ENCODE measurements at places on chromosomes 11 and 22.
A peak's percentile ranks its signal among the peaks of the same experiment; 100 is the strongest.

GRCh38 chr11:120839846-120840402 is 184.0 kb upstream of the TBCEL start:
- no peak for DNase-seq

DNA sequence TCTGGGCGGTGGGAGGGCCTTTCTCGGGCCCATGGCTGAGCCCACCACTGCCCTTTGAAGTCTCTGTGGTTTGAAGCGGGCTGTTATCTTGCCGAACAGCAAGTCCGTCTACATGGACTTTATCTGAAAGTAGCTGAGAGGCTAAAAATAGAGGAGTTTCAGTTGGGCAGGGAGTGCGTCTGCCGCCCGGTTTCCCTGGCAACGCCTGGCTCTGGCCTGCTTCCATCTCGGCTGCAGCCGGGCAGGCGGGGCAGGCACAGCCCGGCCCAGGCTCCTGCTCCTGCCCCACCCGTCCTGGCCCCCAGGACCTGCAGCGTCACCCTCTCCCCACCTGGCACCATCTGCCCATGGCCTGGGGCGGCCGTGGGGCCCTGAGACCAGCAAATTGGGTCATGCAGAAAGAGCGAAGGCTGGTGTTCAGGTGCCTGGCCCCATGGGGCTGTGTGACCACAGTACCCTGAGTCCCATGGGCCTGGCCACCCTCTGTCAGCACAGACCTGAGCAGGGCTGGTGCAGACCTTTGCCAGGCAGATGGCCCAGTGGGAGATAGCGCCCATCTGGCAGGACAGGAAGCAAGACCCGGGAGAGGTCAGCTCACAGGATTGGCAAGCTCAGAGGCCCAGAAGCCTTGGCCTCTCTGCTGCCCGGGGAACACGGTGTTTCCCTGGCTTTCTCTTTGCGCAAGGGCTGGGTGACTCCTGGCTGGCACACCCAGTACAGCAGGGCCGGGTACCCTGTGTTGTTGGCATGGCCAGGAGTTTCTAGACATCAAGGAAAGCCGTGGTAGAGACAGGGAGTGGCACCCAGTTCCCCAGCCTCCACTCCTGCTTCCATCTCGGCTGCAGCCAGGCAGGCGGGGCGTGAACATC is 79.1 kb upstream of the KCNQ1OT1 start:
- DNase-seq = no peak

DNA sequence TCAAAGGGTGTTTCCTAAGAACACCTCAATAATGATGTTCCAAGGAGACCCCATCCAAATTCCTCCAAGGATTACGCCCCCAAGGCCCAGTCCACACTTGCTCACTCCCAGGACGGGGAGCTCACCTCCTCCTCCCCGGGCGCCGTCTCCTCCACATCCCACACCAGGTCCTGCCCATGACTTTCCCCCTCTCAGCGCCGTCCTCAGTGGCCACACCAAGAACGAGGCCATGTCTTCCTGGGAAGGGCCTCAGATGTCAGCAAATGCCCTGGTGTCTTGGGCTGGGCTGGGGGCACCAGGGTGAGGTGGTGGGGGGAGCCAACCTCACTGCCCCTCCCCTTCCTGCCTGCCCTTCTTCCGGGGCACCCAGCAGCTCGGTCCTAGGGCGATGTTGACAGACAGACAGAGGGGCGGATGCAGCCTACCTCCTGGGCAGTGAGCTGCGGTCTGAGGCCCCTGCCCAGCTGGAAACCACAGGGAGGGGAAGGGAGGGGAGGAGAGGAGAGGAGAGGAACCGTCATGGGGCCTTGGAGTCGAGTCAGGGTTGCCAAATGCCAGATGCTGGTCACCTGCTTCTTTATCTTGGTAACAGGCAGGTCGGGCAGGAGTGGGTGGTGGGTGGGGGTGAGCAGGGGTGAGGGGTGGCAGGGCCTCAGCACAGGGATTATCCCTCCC is at the start of the genes C11orf21 and TSPAN32:
C11orf21 (minus strand) TSS at position 288 of the 675 bp plus-strand sequence; CDS start at position 178, 110 bp downstream.
TSPAN32 (plus strand) TSS at position 383 of the 675 bp plus-strand sequence; CDS start at position 520, 137 bp downstream.
- DNase-seq = no peak

GRCh38 chr11:110250168-110250567 is 46.2 kb downstream of the RDX start:
- no peak for DNase-seq

DNA sequence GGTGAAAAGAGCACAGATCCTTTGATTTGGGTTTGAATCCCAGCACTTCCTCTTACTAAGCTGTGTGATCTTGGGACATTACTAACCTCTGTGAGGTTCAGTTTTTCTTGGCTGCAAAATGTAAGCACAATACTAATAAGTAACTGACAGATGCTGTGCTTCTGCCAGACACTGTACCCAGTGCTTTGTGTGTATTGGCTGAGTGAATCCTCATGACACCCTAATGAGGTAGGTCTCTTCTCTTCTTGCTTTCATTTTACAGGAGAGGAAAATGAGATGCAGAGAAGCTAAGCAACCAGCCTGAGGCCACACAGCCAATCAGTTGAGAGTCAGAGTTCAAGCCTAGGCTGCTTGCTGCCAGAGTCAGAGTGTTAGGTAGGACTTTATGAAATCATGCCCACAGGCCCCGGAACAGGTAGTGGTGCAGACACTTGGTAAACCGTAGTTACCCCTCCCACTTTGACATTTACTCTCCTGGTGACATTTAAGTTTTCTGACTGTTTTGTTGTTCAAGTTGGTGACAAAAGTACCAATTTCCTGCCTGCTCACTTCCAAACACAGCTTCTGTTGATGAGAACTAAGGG is 21.2 kb downstream of the PTPRJ start:
- no peak for DNase-seq

GRCh38 chr11:131033151-131033651 is 116.9 kb upstream of the SNX19 start:
- no peak for DNase-seq

DNA sequence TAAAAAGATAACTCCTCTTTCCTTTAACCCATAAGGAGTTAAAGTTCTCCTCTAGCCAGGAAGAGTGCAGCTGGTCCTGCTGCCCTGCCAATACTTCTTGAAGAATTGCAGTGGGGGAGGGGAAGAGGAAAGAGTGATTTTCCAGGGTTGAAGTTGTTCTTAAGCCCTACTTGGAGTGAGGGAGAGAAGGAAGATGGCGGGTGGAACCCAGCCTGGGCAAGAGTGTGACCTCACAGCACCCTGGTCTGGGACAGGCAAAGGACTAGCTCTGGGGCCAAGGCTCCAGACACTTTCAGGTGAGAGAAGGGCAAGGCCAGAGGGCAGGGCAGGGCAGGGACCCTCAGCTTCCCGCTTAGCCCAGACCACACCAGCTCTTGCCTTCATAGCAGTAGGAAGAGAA is 6.6 kb downstream of the TNKS1BP1 start:
- DNase-seq = no peak

- no peak for DNase-seq
Observed at GRCh38 chr11:74535371-74536160, 42.0 kb upstream of the LIPT2 start.

GRCh38 chr11:117806846-117807245 is 9.8 kb upstream of the DSCAML1 start:
- no peak for DNase-seq

DNA sequence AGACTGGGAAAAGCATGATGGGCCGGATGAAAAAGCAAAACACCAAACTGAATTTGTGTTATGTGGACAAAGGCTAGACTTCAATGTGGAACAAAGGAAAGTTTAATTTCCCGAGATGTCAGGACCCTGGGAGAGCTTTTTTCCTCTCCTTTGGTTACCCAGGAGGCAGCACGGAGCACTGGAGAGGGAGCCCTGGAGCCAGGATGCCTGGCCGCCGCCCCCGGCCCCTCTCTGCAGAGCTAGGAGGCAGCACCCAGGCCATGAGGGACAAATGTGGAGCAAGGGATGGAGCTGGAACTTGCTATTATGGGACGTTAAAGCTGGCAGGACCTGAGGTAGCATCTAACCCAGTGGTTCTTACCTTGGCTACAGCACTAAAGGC is 108.9 kb downstream of the MORC2 start:
- DNase-seq = no peak

GRCh38 chr11:42947405-42947804 is 364.4 kb upstream of the API5 start:
- DNase-seq = no peak

DNA sequence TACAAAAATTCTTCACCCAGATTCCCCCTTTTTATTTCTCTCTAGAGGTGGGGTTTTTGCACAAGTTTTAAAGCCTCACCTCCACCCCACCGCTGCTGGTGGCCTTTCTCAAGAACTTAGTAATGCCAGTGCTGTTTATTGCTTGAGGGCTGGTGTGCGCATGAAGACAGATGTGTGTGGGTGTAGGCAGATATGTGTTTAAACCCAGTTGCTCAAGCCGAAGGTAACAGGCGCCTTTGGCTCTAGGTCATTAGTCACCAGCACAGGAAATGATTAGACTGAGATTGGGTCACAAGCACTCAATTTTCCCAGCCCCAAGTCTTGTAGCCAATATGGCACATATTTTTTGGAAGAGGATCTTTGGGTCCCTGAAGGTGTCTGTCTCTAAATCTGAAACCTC is 2.7 kb upstream of the CLMP start:
- DNase-seq = no peak

DNA sequence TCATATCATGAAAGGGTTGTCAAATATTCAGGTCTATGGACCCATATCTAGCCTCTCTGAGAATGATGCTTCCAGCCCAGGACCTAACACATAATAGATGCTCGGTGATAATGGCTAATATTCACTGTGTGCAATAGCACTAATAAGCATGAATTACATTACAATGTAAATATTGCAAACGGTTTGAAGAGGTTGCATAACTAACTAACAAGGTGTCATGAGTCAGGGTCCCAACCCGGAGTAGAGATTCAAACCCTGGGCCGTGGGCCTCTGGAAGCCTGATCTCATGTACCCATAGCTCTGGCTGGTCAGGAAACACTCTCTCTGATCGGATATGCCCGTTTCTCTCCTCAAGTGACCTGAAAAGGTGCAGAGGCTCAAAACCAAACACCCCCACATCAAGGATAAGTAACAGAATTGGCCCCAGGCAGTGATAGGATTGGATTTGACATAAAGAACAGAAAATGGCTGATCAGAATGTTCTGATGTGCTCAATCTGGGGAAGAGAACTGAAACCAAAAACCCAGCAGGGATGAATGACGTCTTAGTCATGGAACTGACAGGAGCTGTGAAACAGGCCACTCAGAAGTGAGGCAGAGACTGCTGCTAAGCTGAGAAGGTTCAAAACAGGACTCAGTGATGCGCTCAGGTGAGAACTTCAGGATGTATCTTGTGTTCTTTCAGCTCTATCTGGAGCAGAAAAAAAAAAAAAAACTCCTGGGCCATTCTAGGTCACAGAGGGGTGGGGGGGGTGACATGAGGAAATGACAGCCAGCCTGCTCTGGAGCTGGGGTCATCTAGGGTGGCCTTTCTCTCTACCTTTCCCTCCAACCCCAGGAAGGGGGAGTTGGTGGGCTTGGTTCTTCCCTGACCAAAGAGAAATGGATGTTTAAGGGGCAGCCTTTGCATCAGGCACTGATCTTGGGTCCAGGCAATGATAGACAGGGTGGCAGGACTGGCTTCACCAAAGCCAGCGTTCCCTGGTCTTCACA is 6.6 kb upstream of the KCTD17 start:
- no peak for DNase-seq

- DNase-seq = no peak
Observed at GRCh38 chr11:77783025-77783424, 37.5 kb downstream of the RSF1 start.

DNA sequence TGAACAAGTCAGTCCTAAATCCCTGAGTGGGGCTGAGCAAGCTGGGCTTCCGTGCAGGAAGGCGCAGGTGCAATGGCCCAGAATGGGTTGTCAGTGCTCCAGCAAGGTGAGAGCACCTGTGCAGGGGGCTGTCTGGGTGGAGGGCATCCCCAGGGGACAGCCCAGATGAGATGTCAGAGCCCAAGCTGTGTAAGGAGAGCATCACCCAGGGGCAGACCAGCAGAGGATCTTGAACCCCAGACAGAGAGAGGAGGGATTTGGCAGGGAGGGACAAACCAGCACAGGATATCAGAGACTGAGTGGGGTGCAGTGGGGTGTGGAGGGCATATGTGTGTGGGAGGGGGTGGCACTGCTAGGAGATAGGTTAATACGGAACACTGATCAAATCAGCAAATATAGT is 114.9 kb upstream of the TMEM45B start:
- DNase-seq = no peak

DNA sequence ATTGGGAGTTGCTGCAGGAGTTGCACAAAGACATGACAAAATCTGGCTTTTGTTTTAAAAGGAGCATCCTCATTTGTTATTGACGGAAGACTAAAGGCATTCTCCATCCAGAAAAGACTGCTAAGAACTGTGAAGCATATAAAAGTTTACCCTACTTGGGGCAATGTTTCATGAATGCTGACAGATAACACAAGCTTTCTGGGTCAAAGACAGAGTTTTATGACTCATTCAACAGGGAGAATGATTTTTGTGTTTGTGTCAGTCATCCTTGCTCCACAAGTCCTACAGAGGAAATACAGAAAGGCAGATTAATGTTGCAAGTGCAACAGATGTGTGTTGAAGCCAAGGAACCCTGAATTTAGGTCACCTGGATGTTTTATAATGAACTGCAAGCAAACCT is 2.5 kb downstream of the GLYATL1 start:
- no peak for DNase-seq

GRCh38 chr11:133825156-133825555 is 20.2 kb downstream of the SPATA19 start:
- no peak for DNase-seq

GRCh38 chr11:110908401-110909105 is 196.3 kb upstream of the ARHGAP20 start:
- DNase-seq = no peak

- no peak for DNase-seq
Observed at GRCh38 chr11:128904656-128905344, 13.6 kb downstream of the KCNJ5 start.

- peak; percentile 87 for DNase-seq
Observed at GRCh38 chr22:24156913-24157821, 24.1 kb upstream of the SUSD2 start.

GRCh38 chr11:19093976-19094375 is 23.0 kb upstream of the ZDHHC13 start:
- DNase-seq = no peak

DNA sequence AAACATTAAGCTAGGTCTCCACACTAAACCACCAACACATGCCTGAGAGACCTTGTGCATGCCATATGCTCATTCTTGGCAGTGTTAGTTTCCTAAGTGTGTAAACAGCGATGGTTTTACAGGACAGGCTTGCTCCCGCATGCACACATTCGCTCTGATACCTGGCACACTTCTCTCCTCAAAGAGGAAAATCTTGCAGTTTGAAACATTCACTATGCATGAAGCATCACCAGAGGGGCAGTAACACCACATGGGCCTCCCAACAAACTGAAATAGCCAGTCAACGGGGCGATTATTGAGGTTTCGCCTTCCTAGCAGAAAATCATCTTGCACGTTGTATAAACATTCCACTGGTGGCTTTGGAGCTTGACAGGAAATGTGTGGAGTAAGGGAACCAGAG is 52.6 kb downstream of the ABTB2 start:
- DNase-seq = no peak
